ENCODE measurements at places on chromosomes 16 and 17.
A peak's percentile ranks its signal among the peaks of the same experiment; 100 is the strongest.

- DNase-seq: no peak
Measured at GRCh38 chr17:47949946-47950345, 7.7 kb downstream of the PRR15L start.

DNA sequence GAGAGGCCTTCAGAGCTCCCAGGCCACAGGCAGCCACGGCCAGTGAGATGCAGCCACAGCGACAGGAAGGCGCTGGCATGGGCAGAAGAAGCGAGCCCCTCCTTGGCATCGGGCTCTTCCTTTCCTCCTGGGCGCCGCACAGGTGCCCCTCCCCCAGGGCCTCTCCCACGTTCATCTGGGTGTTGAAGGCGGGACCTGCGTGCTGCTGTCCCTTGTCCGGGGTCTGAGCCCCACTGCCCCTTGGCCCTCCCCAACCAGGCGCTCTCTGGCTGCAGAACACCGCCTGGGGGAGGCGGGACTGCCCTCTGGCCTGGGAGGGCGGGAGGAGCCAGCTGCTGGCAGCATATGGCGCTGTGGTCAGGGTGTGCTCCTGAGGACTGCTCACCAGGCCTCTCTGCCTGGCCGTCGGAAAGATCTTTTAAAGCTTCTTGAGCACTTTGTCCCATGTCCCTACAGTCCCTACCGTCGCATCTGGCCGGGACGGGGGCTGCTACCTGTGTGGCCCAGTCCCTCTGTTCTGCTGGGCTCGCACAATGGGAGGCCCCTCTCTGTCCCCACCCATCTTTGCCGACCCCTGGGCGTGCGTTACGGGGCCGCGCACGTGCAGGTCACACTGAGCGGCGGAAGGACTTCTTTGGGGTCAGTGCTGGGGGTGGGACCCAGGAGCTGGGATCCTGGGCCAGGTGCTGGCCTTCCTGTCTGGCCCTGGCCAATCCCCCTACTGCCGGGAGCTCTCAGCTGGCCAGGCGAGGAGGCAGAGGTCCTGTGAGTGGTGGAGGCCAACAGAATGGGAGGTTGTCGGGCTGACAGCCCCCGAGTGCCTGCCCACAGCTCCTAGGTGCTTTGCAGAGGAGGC is 1.7 kb downstream of the SLC25A10 start:
- DNase-seq: no peak

- peak; percentile 39 for DNase-seq
Measured at GRCh38 chr17:75152922-75153779, 1.2 kb downstream of the JPT1 start.

- no peak for DNase-seq
Measured at GRCh38 chr16:86427433-86427851, 82.9 kb upstream of the FOXF1 start.
